Ovary (tissue), 10 donors: ENCODE measurements at places on chromosomes 5 and 9. TPM values are rescaled to one million over a fixed set of nuclear protein-coding genes. Genes with fewer than 3 reads are reported as not detected.

DNA sequence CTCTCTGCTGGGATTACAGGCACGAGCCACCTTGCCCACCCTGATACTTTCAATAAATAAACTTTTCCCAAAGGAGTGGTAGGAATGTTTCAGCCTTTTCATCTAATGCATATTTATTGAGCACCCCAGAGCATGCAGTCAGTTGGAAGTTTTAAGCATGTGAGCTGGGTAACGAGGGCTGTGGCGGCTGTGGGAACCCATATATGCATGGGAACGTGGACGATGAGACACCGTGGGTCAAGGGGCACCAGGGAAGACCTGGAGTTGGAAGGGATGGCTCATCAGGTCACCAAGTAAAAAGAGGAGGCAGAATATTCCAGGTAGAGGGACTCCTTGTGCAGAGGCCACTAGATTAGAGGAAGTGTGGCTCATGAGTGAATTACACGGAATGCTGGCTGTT, 64.7 kb downstream of the ANKRD33B start:
- no peaks in the 10 kb centered on the region for H3K36me3 ChIP-seq
- H3K4me3 ChIP-seq: no peak overlapping the region
- no peaks in the 10 kb centered on the region for H3K27me3 ChIP-seq
- no peak for DNase-seq

DNA sequence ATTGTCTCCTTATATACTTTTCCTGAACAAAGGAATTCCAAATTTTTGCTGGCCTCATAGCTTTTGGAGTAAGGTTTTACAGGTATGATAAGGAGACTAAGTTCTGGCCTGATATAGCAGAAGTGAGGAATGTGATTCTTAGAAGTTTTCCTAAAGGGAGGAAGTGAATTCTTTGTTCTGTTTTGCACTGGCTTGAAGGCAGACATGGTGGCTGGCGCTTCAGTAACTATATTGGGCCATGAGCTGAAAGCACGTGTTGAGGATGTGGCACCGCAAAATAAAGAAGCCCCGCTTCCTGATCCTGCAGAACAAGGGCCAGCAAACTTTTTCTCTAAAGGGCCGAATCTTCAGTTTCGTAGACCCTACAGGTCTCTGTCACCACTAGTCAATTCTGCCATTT, 224.2 kb downstream of the SNX18 start:
- no peak for DNase-seq
- no peaks in the 10 kb centered on the region for H3K36me3 ChIP-seq
- H3K4me3 ChIP-seq: no peak overlapping the region
- no peak overlapping the region for H3K27ac ChIP-seq
- no peaks in the 10 kb centered on the region for H3K27me3 ChIP-seq
- H3K4me1 ChIP-seq: peaks cover 4% of the 10 kb centered on the region

DNA sequence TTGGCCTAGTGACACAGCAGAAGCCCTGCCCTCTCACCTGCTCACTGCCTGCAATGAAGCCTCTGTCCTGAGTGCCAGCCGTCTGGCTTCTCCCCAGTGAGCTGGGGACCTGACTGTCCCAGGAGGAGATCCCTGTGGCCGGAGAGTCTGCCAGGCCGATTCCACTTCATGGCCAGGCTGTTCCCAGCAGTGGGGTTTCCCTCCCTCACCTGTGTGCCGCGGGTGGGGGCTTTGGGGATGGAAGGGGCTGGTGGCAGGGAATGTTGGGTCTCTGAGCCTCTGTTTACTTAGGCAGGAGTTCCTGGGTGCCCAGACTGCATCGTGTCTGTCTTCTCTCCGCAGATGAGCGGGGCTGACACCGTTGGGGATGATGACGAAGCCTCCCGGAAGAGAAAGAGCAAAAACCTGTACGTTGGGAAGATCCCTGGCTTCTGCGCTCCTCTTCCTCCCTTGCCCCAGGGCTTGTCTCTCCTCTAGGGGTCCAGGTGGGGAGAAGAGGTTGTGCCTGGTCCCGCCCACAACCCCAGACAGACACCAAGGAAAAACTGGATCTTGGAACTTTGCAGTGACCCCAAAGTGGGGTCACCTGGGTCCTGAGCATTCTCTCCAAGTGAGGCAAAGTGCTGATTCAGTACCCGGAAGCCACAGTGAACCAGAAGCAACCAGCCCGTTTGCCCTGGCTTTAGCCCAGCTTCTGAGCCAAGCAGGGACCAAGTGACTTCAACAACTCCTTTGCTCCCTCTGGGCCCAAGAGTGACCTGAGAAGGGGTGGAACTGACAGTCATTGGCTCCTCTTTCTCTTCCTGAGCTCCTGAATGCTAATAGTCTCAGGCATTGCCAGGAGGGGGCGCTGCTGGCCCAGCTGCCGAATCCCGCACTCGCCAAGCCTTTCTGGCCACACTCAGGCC, 127.7 kb downstream of the RGS3 start:
- H3K4me3 ChIP-seq: no peak overlapping the region
- H3K4me1 ChIP-seq: peaks cover 8% of the 10 kb centered on the region
- H3K27ac ChIP-seq: peak overlapping the region; percentile 19
- no peaks in the 10 kb centered on the region for H3K27me3 ChIP-seq
- DNase-seq: peak; percentile 89

- no peak overlapping the region for H3K27ac ChIP-seq
- no peaks in the 10 kb centered on the region for H3K27me3 ChIP-seq
- H3K36me3 ChIP-seq: no peaks in the 10 kb centered on the region
- H3K4me1 ChIP-seq: no peaks in the 10 kb centered on the region
- no peak for DNase-seq
Measured at GRCh38 chr5:169576181-169576598, 7.4 kb upstream of the SPDL1 start.

DNA sequence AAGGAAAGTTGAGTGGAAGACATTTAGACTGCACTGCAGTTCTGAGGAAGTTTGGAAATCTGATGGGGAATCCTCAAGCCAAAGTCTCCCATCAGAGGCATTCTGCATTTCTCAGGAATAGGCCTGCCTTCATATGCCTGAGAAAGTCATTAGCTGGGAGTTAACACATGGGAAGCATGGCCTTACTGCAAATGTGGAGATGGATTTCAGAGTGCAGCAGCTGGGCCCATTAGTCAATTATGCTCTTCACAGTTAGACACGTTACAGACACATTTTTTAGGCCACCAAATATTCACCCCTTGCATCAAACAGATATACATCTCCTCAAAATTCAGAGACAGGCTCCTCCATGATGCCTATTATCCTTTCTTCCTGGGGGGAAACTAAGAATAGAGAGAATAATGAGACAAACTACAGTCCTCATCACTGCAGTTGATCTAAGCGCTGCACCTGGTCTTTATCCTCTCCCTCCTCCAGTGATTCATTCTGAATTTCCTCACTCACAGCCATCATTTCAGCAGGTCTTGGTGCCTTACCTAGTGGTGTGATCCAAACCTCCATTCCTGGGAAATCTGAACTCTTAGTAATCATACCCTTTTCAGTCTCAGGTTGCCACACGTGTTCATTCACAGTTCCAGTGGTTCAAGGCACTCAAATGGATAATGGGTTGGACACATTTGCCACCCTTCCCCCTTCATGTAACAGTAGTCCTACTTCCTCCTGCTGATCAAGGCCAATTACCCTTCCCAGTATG, 47.9 kb upstream of the PPP2CA start:
- H3K27ac ChIP-seq: no peak overlapping the region
- no peaks in the 10 kb centered on the region for H3K27me3 ChIP-seq
- H3K4me3 ChIP-seq: no peak overlapping the region

- H3K4me3 ChIP-seq: no peak overlapping the region
- peak; percentile 72 for DNase-seq
- peak overlapping the region; percentile 41 for H3K27ac ChIP-seq
Measured at GRCh38 chr5:122415030-122415800, 103.2 kb downstream of the SNCAIP start.

DNA sequence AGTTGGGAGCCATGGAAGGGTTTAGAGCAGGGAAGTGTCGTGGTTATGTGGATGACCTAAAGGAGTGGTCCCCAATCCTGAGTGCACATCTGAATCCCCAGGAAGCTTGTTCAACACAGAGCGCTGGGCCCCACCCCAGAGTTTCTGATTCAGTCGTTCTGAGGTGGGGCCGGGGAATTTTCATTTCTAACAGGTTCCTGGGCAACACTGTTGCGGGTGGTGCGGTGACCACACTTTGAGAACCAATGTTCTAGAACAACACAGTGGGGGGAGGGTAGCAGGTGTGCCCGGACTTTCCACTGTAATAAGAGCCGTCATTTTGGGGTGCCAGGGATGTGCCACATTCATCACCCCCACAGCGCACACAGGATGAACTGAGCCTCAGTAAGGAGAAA, 39.3 kb downstream of the DUSP1 start:
- H3K36me3 ChIP-seq: no peaks in the 10 kb centered on the region
- H3K4me1 ChIP-seq: peaks cover 10% of the 10 kb centered on the region
- H3K27me3 ChIP-seq: no peaks in the 10 kb centered on the region
- H3K27ac ChIP-seq: no peak overlapping the region
- no peak overlapping the region for H3K4me3 ChIP-seq
- no peak for DNase-seq

GRCh38 chr9:80085668-80086067, 513.9 kb downstream of the TLE4 start:
- H3K36me3 ChIP-seq: no peaks in the 10 kb centered on the region
- DNase-seq: no peak
- H3K4me1 ChIP-seq: no peaks in the 10 kb centered on the region
- H3K27ac ChIP-seq: no peak overlapping the region
- no peaks in the 10 kb centered on the region for H3K27me3 ChIP-seq
- no peak overlapping the region for H3K4me3 ChIP-seq

Gene FOXI1
- not detected for total RNA-seq

Gene GOLGA1
- total RNA-seq: 15.4 TPM

Gene FCN2
- not detected for total RNA-seq
